ENCODE measurements at places on chromosomes 6 and 20. TPM values are rescaled to one million over a fixed set of nuclear protein-coding genes. Genes with fewer than 3 reads are reported as not detected.

The SPATS1 gene
- not detected for total RNA-seq

The AIF1 gene
- total RNA-seq, result 47.4 TPM

The MRAP2 gene
- not detected for total RNA-seq

DNA sequence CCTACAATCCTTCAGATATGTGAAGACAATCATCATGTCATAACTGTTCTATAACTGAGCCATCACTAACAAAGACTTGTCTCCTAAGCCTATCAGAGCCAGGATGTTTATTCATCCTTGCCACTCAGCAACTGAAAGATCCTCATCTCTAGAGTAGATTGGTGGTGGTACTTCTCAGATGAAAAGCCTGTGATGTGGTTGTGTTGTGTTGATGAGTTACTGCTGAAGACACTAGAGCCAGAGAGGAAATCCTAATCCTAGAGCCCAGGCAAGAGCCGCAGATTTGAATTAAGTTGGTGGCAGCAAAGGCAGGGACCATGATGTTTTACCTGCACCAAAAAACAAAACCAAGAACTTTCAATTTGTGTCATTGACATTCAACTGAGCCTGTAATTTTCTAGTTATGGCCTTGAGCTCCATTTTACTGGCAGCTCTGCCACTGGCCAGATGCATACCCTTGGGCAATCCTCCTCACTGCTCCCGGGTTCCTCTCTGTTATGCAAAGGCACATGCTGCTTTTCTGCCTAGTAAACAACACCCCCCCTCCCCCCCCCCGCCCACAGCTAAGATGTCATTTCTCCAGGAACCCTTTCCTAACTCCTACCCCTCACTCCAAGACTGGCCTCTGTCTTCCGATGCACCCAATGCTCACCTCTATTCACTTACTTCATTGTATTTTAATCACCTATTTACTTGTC is 50.2 kb upstream of the REV3L start:
- H3K4me3 ChIP-seq, result no peak overlapping the region
- H3K4me1 ChIP-seq, result peaks cover 41% of the 10 kb centered on the region
- peaks cover 4% of the 10 kb centered on the region for H3K36me3 ChIP-seq
- H3K27me3 ChIP-seq, result no peaks in the 10 kb centered on the region
- H3K27ac ChIP-seq, result peak overlapping the region; percentile 56

GRCh38 chr6:82951935-82952334 is 113.7 kb downstream of the UBE3D start:
- no peak overlapping the region for H3K4me3 ChIP-seq
- H3K27me3 ChIP-seq, result no peaks in the 10 kb centered on the region
- H3K36me3 ChIP-seq, result peaks cover 9% of the 10 kb centered on the region
- DNase-seq, result no peak
- no peaks in the 10 kb centered on the region for H3K4me1 ChIP-seq
- H3K27ac ChIP-seq, result no peak overlapping the region

DNA sequence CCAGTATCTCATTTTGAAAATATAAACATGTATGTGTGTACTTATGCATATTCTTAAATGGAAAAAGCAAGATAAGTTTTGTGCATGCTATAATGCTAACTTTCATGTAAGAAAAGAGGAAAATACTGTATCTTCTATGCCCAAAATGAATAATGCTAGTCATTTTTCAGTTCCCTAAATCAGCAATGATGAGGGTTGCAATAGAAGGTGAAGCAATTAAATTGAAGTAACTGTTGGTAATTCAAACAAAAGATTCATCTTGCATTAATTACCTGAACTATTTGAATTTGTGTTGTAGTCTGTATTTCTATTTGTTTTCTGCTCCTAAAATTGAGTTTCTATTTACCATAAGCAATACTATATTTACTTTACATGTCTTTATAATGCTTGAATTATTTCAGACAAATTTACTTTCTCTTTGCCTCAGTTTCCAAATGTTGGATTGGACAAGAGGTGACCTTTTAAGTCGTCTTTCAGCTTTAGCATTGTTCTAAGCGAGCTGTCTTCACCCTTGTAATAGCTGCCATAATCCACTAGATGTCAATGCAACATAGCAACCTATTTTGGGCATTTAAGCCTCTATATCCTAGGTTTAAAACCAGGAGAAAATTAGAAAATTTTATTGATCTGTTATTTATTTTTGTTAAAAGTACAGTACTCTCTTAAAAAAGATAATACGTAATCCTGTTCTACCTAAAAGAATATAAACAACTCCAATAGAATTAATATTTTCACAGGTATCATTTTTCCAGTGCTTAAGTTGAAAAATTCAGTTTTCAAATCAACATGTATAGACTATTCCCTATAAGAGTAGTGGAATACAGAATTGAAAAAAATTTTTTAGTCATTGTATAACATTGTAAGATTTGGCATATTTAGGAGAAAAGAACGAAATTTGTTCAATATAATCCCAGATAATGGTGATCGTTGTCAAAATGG is 52.3 kb upstream of the IFNGR1 start:
- no peak overlapping the region for H3K27ac ChIP-seq
- peaks cover 29% of the 10 kb centered on the region for H3K27me3 ChIP-seq
- no peaks in the 10 kb centered on the region for H3K36me3 ChIP-seq
- H3K4me3 ChIP-seq, result no peak overlapping the region
- H3K4me1 ChIP-seq, result peaks cover 10% of the 10 kb centered on the region
- no peak for DNase-seq

DNA sequence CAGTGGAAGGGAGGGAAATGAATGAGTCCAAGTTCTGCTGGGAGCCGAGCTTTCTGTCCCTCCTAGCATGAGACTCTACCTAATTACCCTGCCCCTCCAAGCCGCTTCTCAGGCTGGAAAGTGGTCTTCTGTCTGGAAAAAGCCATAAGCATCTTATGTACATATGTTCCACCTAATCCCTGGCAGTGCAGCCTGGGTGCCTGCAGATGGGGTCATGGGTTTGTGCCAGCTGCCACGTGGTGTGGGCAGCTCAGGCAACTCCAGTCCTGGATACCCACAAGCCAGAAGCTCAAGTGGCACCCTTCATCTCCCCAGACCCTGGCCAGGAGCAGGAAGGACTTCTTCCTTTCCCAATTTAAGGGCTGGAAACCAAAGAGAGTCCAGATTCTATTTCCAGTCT is 253.1 kb downstream of the LY86 start:
- peaks cover 3% of the 10 kb centered on the region for H3K36me3 ChIP-seq
- no peak overlapping the region for H3K27ac ChIP-seq
- H3K4me3 ChIP-seq, result no peak overlapping the region
- no peak for DNase-seq
- H3K27me3 ChIP-seq, result peaks cover 70% of the 10 kb centered on the region

DNA sequence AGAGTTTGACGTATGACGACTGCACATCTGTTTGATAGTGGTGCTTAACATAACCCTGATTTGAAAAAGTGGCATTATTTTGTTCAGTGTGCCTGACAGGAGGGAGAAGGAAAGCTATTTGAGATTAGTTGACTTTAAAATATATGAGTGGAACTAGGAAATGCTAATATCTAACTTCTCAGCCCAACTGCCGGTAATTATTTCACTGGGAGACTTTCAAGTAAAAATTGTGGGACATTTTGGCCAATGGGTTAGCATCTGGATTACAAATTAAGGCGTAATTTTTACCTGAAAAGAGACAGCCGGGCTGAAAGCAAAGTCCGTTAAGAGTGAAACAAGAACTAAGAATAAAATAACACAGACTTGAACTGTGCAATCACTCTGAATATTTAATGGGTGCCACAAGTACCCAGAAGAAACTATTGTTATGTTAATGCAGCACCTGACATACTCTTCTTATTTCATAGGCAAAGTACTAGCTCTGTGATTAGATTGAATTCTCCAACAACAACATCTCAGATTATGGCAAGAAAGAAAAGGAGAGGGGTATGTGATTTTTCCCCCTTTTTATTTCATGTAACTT is 2.0 kb downstream of the HEY2 start:
- DNase-seq, result no peak
- no peak overlapping the region for H3K4me3 ChIP-seq
- no peak overlapping the region for H3K27ac ChIP-seq
- peaks cover 33% of the 10 kb centered on the region for H3K4me1 ChIP-seq
